ENCODE measurements at places on chromosomes 2 and 18.

DNA sequence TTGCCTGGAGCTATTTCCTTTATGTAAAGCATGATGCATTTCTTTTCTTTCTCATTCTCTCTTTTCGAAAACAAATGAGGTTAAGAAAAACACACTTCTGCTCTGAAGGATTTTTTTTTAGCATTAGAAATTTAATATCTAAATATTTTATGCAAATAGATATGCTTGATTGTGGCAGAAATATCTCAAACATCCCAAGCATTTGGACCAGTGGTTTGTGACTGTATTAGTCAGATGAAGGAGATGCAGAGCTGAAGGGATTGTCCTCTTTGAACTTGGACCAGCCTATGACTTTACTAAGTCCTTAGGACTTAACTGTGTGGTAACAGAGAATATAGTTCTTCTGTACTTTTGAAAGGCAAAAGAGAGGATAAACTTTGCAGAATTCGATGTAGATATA lies 335.9 kb upstream of the NT5C1B start:
- DNase-seq: peak; percentile 91

GRCh38 chr2:150404147-150404546 lies 83.3 kb downstream of the RND3 start:
- no peak for DNase-seq

GRCh38 chr2:61018318-61018755 lies 282 bp upstream of the PUS10 start:
- no peak for DNase-seq

- no peak for DNase-seq
Observed at GRCh38 chr2:219477815-219478214, 20.9 kb upstream of the GMPPA start.

DNA sequence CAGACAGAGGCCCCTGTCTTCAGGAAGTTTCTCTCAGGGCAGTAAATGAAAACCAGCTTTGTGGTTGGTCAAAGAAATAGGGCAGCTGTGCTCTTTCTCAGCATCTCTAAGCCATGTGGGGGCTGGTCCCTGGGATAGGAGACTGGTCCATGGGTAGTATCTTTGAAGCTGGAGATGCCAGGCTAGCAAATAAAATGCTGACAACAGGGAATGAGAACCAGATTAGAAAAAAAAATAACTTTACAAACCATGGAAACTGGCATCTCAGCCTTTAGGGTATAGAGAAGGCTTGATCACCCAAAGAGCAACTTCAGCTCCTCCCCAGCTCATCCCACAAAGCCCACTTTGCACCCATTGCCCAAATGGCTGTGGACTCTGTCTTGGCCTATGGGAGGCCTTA lies 138.1 kb downstream of the TTC32 start:
- no peak for DNase-seq

GRCh38 chr2:81576713-81577112 lies 1272.2 kb upstream of the LRRTM1 start:
- DNase-seq: no peak

GRCh38 chr2:134324947-134325346 lies 71.1 kb downstream of the MGAT5 start:
- no peak for DNase-seq

DNA sequence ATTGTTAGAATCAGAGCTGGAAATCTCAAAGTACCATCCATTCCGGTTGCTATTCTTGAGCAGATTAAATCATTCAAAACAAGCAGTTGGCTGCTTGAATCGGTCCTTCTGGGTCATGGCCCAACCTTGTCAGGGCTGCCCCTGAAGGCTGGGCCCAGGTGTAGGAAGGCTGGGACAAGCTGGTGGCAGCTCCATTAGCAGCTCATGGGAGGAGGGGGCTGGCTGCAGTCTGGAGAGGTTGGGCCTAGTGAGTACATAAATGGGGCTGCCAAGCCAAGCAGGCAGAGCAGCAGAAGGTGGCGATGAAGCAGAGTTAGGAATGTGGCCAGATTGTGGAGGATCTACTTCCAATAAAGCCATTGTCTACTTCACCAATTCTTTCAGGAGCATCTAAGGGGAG lies 81.4 kb downstream of the ADCYAP1 start:
- DNase-seq: no peak

DNA sequence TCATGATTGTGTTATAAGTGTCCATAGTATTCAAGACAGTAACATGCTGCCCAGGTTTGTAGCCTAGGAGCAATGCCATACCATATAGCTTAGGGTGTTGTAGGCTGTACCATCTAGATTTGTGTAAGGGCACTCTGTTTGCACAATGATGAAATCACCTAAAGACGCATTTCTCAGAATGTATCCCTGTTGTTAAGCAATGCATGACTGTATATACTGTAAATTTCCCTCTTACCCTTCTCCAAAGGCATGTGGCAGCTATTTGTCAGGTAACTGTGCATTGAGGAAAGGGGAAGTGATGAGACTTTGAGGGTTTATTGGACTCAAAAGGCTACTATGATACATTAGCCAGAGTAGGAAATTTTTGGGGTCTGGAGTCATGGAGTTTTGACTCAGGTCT lies 180.8 kb downstream of the VAPA start:
- no peak for DNase-seq

DNA sequence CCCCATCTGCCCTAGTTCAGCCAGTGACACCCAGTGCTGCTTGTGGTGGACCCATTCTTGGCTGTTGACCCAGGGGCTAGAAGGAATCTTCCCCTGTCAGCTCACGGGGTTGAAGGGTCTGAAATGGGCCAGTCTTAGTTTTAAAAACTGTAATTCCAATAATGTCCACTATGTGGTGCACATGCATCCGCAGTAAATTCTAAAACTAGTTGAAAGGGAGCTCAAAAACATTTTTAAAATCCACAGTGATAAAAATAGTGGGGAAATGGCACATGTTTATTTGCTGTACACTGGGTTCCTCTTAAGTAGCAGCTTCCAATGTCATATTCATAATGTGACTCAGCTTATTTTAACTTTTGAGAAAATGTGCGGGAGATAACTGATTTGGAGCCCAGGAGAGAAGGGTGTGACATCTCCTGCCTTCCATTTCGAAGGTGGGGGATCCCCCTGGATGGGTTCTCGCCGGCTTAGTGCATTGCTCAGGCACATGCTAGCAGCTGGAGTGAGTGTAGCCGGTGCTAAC lies 32.8 kb downstream of the GRHL1 start:
- DNase-seq: no peak

GRCh38 chr2:204370172-204370718 lies 175.0 kb upstream of the PARD3B start:
- no peak for DNase-seq

Data from retinal pigment epithelial cell (primary cell).